GM20000 (cell line): ENCODE measurements at places on chromosomes 7 and 10.
A peak's percentile ranks its signal among the peaks of the same experiment; 100 is the strongest.

DNA sequence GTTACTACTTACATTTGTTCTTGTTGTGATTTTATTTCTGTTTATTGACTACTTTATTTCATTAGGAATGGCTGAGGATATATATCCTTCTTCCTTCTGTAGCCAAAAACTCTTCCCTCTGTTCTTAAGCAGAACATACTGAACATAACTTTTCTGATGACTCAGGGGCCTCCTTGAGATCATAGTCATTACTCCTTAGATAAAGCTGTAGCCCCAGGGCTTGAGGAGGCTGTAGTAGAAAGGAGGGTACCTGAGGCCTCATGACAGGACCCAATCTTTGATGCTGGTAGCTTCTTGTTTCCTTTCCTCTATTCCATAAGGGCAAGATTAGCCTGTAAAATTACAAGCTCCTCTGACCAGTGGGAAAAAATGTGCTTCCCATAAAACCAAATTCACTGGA, 41.2 kb upstream of the FGFR2 start:
- DNase-seq: no peak

DNA sequence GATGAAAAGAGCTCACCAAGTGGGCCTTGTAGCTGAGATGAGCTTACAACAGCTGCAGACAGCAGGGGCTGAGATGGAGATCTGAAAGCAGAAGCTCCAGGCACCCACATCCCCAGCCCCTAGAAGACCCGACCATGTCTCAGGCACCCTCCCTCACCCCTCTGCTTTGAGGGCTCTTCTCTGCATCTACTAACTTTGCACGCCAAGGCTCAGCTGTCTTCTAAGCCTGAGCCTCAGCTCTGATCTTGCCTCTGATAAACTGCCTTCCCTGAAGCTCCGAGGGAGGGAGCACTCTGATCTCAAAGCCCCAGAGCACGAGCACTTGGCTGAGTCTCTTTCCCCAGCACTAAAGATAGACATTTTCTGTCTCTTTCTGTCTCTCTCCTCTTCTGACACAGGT, 42.0 kb downstream of the ANXA8 start:
- no peak for DNase-seq

DNA sequence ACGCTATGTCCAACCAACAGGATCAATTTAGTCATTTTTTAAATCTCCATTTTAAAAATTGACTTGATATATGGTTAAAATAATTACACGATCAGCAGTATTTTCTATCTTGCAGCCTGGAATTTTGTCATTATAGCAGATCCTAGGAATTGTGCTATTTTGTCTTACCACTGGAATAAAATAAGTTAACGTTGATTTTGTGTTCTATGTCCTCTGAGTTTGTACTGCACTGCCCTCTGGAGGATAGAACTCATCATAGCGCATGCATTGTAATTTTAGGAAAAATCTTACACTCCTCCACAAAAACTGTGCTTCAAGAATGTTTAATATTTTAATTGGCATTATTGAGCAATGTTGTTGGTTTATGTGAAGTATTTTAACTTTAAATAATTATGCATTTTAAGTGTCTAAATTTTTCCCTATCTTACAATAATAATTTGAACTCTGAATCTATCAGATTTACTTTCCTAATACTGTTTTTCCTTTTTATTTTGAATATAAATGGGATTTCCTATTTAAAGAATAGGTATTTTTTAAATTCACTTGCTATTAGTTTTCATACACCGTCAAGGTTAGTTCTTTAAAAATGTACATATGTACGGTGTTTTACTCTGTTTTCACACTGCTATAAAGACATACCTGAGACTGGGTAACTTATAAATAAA, 220.1 kb downstream of the PPP1R3A start:
- DNase-seq: peak; percentile 7

GRCh38 chr7:79534128-79534527, 80.7 kb upstream of the MAGI2 start:
- no peak for DNase-seq

DNA sequence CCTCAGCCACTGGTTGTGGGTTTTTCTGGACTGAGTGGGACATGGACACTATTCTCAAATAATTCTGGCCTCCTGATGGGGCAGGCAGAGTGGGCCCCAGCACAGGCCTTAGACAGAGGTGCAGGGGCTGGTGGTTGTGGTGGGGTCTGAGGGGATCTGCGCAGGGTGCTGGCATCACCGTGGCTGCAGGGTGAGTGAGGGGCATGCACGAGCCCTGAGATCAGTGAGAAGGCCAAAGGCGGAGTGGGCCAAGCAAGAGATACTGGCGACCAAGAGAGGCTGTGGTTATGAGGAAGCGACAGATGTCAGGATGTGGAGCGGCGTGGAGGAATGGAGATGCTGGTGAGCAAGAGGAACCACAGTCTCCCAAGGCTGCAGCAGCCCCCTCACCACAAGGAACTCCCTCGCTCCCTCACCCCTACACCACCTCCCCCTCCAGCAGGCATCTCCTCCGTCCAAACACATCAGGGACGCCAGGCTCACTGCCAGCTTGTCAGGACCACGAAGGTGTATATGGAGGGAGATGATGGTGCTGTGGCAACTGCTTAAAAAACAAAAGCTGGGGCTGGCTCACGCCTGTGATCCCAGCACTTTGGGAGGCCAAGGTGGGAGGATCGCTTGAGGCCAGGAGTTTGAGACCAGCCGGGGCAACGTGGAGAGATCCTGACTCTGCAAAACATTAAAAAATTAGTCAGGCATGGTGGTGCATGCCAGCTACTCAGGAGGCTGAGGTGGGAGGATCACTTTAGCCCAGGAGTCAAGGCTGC, 9.6 kb downstream of the PRF1 start:
- DNase-seq: no peak

- no peak for DNase-seq
These were observed 3.0 kb downstream of the LAMB1 start for GRCh38 chr7:107999779-108000560.

DNA sequence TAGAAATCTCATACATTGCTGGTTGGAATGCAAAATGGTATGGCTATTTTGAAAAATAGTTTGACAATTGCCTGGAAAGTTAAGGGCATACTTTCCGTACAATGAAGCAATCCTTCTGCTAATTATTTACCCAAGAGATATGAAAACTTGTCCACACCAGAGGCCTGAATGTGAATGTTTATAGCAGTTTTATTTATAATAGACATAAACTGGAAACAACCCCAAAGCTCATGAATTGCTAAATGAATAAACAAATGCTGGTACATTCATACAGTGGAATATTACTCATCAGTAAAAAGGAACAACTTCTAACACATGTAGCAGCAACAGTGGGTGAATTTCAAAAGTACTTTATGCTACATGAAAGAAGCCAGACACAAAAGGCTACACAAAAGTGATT, 42.7 kb downstream of the MMRN2 start:
- DNase-seq: no peak

DNA sequence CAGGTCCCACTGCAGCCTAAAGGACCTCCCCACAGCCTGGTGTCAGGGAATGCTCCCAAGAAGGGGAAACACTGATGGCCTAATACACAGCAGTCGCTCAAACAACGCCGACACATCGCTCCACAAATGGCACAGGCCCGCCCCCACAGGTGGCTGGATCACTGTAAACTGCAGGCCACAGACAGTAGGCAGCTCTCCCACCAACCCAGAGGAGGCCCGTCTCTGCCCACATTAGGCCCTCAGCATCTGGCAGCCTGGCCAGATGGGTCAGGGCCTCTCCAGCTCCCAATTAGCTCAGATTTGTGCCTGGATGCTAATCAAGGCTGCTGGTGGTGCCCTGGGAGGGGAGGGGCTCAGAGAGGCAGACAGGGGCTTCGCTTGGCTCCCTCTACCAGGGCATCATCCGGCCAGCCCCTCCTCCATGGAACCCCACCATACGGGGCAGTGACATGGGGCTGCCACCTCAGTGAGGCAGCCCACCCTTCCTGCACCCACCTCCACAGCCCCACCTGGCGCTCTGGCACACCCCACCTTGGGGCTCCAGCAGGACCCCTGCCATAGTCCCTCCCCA, 42.7 kb downstream of the CAMK2B start:
- no peak for DNase-seq

DNA sequence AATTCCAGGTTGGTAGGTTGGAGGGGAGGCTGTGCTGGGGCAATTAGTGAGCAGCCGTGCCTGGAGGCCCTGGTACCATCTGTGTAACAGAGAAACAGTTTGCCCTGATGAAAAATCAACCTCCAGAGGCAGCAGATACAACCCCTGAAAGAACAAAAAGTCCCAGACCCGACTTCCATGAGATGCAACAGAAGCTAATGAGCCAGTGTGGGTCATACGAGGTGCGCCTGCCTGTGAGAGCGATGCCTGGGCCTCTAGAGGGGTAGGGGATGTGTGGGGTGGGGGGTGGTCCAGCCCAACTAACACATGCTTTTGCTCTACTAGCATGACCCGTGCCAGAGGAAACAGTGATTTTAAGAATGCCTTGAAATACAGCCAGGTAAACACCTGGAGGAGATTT, 39.3 kb downstream of the CELF2 start:
- DNase-seq: no peak

- peak; percentile 80 for DNase-seq
These were observed 1.8 kb downstream of the SNCG start for GRCh38 chr10:86960003-86960862.

- DNase-seq: no peak
These were observed 24.6 kb upstream of the ZNF716 start for GRCh38 chr7:57425239-57425944.

- DNase-seq: no peak
These were observed 330.1 kb downstream of the GRID1 start for GRCh38 chr10:86036544-86036831.

- no peak for DNase-seq
These were observed 38.6 kb downstream of the MPLKIP start for GRCh38 chr7:40095695-40096327.

DNA sequence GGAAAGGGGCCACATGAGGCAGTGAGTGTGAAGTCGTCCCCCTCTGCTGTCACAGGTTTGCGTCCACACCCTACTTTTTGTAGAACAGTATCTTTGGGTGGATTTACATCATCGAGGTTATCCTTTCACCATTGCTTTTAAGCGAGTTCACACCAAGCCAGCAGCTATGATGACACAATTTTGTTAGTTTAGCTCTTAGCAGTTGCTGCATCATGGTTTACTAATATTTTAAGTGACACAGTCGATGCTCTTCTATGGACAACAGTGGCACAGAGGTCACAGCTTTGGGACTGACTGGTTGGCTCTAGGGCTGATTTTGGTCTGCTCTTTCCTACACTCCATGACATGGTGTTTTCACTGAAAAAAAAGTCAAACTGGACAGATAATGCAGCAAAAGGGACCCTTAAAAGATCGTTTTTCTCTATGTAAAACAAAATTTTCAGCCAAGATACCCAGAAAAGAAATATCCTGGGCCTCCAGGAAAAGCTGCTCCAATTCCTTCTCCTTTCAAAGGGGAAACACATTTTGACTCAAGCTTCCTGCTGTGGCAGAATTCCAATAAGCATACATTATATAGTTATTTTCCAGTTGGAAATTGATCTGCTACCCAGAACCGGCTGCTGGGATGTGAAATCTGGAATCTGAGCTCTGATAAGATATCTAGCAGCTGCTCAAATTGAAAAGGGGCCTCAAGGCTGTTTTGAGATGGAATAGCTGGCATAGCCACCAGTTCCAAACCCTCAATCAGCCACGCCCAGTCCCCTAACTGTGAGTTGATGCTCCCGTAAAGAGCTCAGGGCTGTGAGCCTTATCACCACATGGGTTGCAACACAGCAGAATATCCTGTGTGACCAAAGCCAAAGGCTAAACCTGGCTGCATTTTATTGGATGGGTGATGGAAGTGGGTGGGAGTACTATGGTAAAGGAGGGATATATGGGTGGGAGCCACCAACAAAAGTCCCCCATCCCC, 114.2 kb downstream of the SMURF1 start:
- DNase-seq: no peak

DNA sequence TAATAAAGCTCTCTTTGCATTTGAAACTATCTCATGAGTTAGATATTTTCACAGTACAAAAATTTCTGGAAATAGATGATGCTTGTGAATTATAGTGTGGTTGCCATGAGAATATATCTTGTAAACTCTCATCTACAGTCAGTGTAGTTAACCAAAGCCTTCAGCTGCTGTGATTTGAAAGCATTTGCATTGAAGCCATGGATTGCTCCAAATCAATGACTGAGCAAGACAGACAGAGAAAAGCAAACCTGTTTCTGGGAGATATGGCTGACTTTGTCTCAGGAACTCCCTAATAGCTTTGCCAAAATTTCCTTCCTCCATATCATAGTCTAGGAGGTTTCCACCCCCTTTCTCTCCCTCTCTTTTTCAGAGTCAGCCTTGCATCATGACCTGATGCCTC, 955.3 kb downstream of the REEP3 start:
- no peak for DNase-seq

GRCh38 chr10:58641708-58642107, 129.0 kb downstream of the BICC1 start:
- DNase-seq: no peak

- no peak for DNase-seq
These were observed 30.3 kb downstream of the MKI67 start for GRCh38 chr10:128095753-128096469.

GRCh38 chr7:155965010-155965409, 152.7 kb upstream of the SHH start:
- no peak for DNase-seq

GRCh38 chr7:5381071-5381772, 42.4 kb downstream of the TNRC18 start:
- DNase-seq: no peak

- peak; percentile 68 for DNase-seq
These were observed 300.5 kb downstream of the KLF6 start for GRCh38 chr10:3484306-3485056.

- DNase-seq: no peak
These were observed 450.7 kb upstream of the ZMIZ1 start for GRCh38 chr10:78618050-78618449.

GRCh38 chr10:130233426-130233825, 97.2 kb downstream of the GLRX3 start:
- DNase-seq: no peak

- DNase-seq: no peak
These were observed 52.0 kb downstream of the TCAF1 start for GRCh38 chr7:143849785-143850479.

- peak; percentile 74 for DNase-seq
These were observed 574 bp downstream of the UTF1 start for GRCh38 chr10:133230387-133231195.

DNA sequence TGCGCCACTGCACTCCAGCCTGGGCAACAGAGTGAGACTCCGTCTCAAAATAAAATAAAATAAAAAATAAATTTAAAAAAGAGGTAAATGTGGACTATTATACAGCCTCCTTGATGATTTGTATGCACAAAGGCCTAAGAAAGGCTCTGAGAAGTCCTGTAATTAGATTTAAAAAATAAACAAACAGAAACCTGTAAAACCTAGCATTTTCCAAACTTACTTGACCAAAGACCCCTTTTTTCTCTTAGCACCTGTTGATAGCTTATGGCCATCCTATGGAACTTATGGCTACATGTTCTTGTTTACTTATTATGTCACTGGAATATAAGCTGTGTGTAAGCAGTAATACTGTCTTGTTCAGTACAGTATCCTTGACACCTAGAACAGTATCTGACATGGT, 5.7 kb downstream of the DNAJC2 start:
- DNase-seq: no peak

GRCh38 chr10:129786216-129786615, 177.9 kb downstream of the EBF3 start:
- no peak for DNase-seq

GRCh38 chr10:7922707-7923106, 104.4 kb downstream of the TAF3 start:
- DNase-seq: no peak

GRCh38 chr7:36215457-36215765, 62.4 kb downstream of the EEPD1 start:
- no peak for DNase-seq

- DNase-seq: peak; percentile 61
These were observed 38.9 kb upstream of the GDF10 start for GRCh38 chr10:47261121-47261520.

- DNase-seq: no peak
These were observed 242.5 kb downstream of the VTI1A start for GRCh38 chr10:112689327-112690072.
